ENCODE measurements at places on chromosomes 12 and 14.

DNA sequence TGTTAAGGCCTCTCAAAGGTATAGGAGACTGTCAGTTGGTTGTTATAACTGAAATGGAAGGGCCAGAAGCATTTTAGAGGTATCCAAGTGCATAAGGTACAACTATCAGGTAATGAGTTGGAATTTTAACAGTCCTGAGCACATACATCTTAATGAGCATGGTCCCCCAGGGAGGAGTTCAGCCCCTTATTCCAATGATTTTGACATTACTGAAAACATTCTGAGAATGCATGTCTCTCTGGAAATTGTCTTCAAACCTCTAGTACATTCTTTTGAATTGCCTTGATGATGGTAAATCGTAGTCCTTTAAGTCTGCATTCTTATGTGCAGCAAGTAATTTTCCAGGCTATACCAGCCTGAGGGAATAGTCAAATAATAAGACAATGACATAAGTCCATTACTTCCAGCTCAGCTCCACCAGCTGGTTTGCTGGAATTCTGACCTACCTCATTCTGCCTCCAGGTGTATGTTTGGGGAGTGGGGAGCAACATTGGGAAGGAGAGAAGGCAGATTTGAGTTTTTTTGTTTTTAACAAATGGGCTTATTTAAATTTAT is 239.2 kb downstream of the MSRB3 start:
- DNase-seq: no peak

DNA sequence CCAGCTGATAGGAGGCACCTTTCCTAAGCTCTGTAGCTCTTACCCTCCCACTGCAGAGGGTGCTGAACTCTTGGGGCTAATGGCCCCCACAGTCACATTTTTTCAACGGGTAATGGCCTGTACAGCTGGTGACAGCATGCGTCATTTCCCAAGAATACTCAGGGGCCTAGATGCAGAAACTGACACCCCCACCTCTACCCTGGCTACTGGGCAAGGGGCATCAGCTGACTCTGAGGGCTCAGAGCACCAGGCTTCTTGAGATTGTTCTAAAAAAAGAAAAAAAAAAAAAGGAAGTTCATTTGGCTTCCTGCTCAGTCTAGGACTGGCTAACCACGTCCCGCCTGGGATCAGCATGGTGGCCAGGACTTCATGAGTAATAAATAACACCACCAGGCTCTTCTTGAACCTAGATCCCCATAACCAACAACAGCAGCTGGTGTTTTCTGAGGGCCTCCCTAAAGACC is 35.2 kb downstream of the ZFP36L1 start:
- DNase-seq: no peak

DNA sequence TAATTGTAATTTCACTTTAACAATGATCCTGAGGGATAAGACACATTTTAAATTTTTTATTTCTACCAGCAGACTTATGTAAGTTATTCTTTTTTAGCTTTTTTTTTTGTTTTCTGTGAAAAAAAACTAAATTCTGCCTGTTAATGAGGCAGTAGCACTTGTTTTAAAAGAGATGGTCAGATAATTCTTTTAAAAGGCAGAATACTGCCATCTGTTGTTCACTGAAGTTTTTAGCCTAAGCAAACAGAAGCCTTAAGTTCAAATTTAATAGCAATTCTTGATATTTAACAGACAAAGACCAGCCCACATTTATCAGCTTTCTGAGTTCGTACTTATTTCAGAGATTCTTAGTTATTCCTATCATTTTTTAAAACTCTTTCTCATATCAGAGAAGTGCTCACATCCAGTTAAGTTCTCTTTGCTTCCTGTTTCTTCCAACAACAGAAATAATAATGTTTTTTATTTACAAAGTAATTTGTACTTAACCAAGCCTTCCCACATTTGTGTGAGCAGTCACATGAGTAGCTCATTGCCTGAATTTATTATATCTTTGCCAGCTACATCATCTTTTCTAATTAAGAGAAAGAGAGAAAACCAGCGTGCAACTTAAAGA is 93.4 kb upstream of the SLCO1C1 start:
- no peak for DNase-seq

- no peak for DNase-seq
Observed at GRCh38 chr14:85254711-85255110, 275.2 kb upstream of the FLRT2 start.

DNA sequence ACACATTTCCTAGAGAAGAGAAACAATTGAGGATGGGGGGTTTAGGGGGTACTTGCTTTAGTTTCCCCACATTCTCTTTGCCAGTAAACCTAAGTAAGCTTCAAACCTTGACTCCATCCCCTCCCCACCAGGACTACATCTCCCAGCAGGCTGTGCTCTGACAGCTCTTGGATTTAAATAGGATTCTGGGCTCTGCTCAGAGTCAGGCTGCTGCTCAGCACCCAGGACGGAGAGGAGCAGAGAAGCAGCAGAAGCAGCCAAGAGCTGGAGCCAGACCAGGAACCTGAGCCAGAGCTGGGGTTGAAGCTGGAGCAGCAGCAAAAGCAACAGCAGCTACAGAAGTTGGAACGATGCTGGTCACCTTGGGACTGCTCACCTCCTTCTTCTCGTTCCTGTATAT is 20.6 kb downstream of the RDH12 start:
- DNase-seq: no peak

DNA sequence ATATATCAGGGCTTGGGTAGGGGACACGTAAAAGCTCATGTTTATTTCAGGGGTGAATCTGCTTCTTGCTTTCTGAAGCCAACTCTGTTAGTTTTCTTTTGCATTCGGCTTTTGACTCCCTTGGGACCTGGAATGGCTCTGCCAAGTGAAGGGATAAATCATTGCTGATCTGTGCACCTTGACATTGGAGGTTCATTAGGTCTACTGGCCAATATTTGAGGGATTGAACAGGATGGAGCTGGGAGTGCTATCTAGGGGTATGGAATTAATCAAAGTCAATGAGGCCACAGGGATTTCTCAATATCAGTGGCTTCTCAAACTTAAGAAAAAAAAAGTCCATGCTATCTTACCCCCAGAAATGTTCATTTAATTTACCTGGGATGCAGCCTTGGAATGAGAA is 203.5 kb upstream of the RMST start:
- no peak for DNase-seq

GRCh38 chr12:114384739-114385138 is 21.2 kb downstream of the TBX5 start:
- DNase-seq: no peak

- no peak for DNase-seq
Observed at GRCh38 chr14:34356264-34356654, 105.8 kb downstream of the SPTSSA start.

DNA sequence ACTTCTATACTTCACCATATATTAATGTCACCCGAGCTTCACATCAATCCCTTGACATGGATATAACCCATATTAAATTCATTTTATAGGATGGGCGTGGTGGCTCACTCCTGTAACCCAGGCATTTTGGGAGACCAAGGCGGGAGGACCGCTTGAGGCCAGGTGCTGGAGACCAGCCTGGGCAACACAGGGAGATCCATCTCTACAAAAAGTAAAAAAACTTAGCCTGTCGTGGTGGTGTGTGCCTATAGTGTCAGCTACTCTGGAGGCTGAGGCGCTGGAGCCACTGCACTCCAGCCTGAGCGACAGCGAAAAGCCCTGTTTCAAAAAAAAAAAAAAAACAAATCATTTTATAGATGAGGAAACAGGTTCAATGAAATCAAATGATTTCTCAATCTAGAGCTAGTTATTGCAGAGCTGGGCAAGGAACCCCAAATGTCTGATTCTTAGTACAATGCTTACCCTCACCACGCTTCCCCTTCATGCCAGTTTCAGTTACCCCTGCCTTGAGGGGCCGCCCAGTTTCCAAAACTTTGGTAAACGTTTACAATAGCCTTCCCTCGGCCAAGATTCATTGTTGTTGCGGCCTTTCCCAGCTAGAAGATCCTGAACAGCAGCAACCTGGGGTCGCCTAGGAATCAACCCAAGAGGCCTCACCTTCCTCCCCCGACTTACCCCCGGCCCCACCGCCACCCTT is 751 bp downstream of the PSMB5 start:
- no peak for DNase-seq

DNA sequence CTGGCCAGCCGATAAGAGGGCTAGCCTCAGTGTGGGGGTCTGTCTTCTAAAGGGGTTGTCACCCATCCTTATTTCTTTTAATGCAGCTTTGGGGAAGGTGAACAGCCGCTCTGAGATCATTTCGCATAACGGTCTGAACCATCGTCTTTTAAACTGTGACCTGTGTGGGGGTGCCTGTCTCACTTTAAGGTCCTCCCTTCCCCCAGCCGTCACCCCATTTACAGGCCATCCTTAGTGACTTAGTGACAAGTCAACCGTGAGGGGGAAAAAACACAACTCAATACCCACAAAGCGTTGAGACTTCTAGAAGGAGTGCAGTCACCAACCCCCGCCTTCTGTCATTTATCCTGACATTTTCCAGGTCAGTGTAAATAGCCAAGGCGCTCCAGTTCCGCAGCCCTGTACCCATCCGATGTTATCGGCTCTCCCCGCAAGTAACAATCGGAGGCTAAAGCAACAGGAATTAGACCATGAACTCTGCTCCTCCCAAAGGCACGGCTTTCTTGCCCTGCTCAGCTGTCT is 505 bp upstream of the DENND5B start:
- peak; percentile 70 for DNase-seq

GRCh38 chr12:128864516-128865186 is 11.4 kb downstream of the GLT1D1 start:
- no peak for DNase-seq

DNA sequence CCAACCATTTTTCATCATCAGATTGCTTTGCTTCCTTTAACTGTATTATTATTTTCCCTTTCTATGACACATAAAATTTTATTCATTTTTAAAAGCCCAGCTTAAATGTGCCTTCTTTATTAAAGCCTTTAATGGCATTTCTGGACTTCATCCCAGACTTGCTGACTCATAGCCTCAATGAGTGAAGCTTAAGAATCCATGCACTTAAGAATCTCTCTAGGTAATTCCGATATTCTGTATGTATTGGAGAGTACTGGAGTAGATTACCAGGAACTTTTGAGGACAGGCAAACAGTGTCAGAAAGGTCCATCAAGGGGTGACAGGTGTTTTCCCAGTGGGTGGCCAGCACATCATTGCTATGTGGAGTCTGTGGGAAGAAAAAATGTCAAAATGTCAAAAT is 107.9 kb downstream of the PTPRQ start:
- no peak for DNase-seq

- DNase-seq: no peak
Observed at GRCh38 chr12:105840384-105840783, 298.4 kb downstream of the NUAK1 start.

- DNase-seq: no peak
Observed at GRCh38 chr14:93395231-93395630, 35.5 kb upstream of the UNC79 start.

GRCh38 chr14:71709076-71709475 is 223.2 kb upstream of the RGS6 start:
- DNase-seq: no peak

DNA sequence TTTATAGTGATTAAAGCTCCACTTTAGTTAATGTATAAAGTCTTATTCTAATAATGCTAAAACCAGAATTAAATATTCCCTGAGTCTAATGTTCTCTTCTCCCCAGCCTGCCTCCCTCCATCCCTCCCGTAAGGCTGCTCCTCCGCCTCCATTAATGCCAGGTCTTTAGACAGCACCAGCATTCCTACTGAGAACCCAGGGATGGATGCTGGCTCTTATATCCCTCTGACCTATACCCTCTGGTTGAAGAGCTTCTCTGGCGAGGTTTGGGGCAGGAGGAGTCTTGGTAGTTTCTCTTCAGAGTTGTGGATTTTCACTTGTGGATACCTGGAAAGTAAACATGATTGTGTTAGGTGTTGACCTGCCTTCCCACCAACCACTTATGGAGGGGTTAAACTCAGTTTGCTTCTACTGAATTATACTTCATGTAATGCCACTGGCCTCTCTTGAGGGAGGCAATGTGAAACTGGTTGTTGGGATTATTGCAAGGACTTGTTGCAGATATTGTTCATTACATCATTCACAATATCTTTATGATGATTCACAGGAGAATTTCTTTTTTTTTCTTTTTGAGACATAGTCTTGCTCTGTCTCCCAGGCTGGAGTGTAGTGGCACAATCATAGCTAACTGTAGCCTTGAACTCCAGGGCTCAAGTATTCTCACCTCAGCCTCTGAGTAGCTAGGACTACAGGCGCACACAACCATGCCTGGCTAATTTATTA is 11.1 kb upstream of the SMAGP start:
- DNase-seq: no peak

- DNase-seq: no peak
Observed at GRCh38 chr12:9757433-9758025, 3.2 kb downstream of the CD69 start.

- DNase-seq: no peak
Observed at GRCh38 chr14:91388551-91388975, 29.1 kb downstream of the CCDC88C start.

- DNase-seq: peak; percentile 81
Observed at GRCh38 chr14:77208291-77208978, 26.8 kb downstream of the TMEM63C start.

- DNase-seq: no peak
Observed at GRCh38 chr12:68943848-68944247, 10.9 kb upstream of the CPM start.

GRCh38 chr14:34684578-34684977 is 29.8 kb downstream of the CFL2 start:
- DNase-seq: no peak

GRCh38 chr12:96623656-96624217 is 134.4 kb downstream of the CFAP54 start:
- no peak for DNase-seq

- DNase-seq: no peak
Observed at GRCh38 chr12:22731236-22731635, 106.3 kb downstream of the ETNK1 start.

DNA sequence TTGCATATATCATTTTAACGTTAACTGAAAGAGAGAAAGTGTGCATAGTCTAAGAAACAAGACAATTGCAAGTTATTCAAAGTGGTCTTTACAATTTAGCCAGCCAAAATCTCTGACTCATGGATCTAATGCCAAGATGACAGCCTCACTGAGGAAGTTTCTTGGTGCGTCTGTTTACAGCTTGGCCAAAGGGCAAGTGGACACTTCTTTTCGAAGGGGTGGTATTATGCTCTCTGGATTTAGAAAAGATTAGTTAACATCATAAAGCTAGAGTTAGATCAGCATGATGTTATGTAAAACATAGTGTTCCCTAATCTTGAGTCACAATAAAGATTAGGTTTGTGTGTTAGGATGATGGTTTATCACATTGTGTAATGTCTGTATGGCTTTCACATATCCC is 51.5 kb upstream of the SLC2A13 start:
- DNase-seq: no peak

- DNase-seq: no peak
Observed at GRCh38 chr14:53019406-53019805, 68.6 kb upstream of the FERMT2 start.

GRCh38 chr12:13570005-13570694 is 373.6 kb downstream of the EMP1 start:
- no peak for DNase-seq
